ENCODE measurements at places on chromosomes 7 and 10. TPM values are rescaled to one million over a fixed set of nuclear protein-coding genes. Genes with fewer than 3 reads are reported as not detected.

Gene ADRA2A
- 16.3 TPM for total RNA-seq

Gene SLC18A3
- total RNA-seq: not detected

GRCh38 chr10:93225938-93226337 is 152.2 kb downstream of the CYP26A1 start:
- DNase-seq: no peak

- no peak for DNase-seq
Observed at GRCh38 chr10:46229144-46229563, 57.6 kb upstream of the ANTXRL start.

- DNase-seq: no peak
Observed at GRCh38 chr7:82851121-82851520, 311.6 kb downstream of the PCLO start.

Gene SRRM3
- not detected for total RNA-seq

DNA sequence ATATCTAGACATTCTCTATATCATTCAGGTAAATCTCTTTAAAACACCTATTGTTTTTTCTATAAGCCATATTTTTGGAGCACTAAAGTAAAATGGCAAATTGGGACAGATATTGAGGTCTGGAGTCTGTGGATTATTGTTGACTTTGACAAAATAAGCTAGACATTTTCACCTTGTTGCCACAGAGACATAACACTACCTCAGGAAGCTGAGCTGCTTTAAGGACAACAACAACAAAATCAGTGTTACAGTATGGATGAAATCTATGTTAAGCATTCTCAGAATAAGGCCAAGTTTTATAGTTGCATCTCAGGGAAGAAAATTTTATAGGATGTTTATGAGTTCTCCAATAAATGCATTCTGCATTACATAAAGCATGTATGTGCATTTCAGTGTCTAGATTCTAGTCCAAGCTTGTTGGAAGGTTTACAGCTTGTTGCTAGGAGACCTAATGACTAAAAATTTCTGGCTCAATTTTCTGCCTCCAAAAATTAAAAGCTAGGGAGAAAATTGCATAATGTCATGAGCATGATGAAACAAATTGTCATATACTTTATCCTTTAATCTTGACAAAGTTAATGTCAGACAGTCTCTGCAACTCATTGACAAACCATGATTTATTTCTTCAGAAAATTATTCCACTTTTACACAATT is 18.3 kb downstream of the LIPM start:
- no peak for DNase-seq

DNA sequence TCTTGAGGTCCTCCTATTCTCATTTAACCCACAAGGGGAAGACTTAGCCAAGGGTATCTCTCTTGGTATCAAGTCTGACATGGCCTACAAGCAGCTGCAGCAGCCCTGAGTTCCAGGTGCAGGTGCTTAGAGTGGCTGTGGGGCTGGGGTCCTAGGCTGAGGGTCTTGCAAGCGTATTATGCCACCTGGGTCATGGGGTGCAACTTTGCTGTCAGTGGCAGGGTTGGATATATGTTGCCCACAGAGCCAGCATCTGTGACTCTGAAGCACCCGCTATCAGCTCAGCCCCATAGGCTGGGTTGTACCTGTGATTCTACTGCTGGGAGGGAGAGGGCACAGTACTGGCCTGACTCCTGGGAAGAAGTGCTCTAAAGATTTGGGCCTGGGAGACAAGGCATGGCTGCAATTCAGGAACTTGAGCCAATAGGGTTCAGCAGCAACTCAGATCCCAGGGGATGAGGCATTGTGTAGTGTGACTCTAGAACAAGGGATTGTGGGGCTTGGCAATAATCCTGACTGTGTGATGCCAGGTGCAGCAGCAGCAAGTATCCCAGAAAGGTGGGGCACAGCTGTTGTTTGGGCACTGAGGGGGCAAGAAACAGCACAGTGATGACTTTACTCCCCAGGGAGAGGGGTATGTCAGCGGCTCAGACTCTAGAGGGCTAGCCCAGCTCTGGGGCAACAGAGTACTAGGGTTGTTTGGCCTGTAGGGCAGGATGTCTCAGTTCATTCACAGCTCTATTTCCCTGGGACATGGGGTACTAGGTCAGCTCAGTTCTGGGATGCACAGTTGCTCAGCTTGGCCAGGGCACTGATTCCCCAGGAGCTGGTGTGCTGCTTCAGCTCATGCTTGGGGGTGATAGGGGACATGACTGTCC is 41.4 kb downstream of the NEURL1 start:
- DNase-seq: no peak

Gene SP4
- 4.5 TPM for total RNA-seq

DNA sequence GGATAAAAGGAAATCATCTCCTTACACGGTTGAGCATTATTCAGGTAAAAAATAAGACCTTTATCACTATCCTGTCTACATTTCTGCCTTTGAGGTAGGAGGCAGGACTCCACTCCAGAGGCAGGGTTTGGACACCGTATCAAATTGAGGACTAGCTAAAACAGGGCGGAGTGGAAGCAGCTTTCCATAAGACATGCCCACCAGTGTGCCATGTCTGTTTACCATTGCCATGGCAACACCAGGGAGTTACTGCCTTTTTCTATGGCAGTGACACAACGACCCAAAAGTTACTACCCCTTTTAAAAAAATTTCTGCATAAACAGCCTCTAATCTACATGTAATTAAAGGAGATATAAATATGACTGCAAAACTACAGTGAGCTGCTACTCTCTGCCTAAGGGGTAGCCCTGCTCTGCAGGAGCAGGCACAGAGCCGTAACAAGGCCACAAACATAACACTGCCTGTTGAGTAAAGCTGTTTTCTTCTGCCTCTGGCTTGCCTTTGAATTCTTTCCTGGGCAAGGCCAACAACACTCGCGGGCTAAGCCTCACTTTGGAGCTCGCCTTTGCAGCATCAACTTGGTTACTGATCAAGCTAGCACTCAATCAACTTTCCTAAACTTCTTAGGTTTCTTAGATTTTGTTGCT is 26.5 kb downstream of the DGKB start:
- DNase-seq: no peak

DNA sequence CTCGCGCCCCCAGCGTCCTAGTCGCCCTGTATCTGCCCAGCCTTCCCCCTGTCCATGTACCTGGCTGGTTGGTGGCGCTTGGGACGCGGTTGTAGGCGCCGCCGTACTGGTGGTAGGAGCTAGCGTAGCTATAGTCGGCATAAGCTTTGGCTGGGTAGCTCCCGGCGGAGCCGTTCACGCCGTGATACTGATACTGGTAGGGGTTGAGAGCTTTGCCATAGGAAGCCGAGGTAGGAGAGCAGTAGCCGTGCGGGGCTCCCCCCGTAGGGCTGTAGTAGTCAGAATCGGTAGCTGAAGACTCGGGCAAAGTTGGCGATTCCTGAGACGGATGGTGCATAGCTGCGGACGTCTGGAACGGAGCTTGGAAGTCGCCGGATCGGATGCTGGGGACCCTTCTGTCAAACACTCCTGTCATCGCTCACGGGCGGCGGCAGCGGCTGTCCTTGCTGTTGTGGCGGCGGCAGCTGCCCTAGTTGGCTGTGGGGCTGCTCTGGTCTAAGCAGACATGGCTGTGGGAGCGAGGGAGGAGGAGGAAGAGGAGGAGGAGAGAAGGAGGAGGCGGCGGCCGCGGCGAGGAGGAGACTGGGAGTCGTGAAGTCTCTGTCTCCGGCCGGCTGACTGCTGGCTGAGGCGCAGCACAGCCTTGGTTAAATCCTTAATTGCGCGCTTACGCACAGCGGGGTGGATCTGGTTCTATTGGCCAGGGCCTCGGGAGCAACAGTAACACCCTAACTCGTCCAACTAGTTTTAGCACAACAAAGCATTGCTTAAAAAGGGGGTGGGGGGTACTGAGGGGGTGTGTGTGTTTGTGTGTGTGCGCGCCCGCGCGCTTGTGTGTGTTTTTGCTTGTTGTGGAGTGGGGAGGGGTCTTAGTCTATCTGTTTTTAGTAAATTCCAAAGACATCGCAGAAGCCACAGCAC is at the start of gene DLX5:
TSS of gene DLX5 (minus strand) at position 623 of the 921 bp plus-strand sequence. CDS start at position 415, 208 bp downstream.
- no peak for DNase-seq

Gene SUGCT
- not detected for total RNA-seq

Gene DPYSL4
- total RNA-seq: not detected

- DNase-seq: no peak
Observed at GRCh38 chr10:58622246-58622645, 109.6 kb downstream of the BICC1 start.

DNA sequence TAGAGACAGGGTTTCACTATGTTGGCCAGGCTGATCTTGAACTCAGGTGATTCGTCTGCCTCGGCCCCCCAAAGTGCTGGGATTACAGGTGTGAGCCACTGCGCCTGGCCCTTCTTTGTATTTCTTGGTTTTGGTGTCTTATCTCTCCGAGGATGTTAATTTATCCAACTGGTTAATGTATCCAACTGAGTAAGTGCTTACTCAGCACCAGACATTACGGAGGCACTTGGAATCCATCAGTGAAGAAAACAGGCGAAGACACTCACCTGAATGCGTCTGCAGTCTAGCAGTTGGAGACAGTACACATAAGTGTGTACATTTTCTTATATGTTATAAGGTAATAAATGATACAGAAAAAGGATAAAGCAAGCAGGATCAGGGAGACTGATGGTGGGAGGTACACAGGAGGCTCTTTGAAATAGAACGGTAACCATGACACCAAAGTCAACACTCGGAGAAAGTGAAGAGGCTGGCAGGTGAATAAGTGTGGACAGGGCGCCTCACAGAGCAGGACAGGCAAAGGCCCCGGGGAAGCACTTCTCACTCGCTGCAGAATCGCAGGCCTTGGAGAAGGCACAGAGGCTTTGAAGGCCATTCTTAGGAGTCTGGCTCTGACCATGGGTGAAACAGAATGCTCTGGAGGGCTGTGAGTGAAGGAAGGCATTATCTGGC is 73.1 kb downstream of the LANCL2 start:
- no peak for DNase-seq

DNA sequence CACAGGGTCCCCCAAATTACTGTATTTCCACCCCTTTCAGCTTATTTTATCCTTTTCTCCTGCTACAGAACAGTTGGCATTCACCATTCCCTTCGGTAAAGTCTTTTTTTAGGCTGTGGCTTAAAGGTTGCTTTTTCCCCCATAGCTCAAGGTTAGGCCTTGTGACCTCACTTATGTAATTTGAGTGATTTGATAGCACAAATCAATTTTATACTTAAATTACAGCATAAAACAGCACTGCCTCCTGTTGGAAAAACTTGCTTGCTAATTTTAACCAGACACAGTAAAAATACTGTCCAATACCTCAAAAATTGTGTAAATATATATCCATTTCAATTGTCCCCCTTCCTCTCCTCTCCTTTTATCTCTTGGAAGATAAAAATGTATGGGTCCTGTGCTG is 7.1 kb downstream of the GIMAP1 start:
- DNase-seq: no peak

DNA sequence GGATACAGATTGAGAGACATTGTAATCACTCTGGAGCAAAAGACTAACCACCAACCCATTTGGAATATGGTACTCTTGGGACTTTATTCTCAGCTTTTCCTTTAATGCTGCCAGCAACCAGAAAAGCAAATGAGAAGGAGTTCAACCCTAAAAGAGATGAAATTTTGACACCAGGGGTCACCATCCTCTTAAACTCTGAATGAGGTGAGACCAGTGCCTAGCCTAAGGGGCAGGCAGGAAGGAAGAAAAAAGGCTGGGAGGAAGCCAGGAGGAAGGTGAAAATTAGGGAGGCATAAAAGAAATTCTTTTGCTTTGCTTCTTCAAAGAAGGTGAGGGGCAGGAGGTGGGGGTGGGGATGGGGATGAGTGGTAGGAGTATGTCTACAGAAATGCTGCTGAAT is 135.8 kb downstream of the JAZF1 start:
- no peak for DNase-seq

DNA sequence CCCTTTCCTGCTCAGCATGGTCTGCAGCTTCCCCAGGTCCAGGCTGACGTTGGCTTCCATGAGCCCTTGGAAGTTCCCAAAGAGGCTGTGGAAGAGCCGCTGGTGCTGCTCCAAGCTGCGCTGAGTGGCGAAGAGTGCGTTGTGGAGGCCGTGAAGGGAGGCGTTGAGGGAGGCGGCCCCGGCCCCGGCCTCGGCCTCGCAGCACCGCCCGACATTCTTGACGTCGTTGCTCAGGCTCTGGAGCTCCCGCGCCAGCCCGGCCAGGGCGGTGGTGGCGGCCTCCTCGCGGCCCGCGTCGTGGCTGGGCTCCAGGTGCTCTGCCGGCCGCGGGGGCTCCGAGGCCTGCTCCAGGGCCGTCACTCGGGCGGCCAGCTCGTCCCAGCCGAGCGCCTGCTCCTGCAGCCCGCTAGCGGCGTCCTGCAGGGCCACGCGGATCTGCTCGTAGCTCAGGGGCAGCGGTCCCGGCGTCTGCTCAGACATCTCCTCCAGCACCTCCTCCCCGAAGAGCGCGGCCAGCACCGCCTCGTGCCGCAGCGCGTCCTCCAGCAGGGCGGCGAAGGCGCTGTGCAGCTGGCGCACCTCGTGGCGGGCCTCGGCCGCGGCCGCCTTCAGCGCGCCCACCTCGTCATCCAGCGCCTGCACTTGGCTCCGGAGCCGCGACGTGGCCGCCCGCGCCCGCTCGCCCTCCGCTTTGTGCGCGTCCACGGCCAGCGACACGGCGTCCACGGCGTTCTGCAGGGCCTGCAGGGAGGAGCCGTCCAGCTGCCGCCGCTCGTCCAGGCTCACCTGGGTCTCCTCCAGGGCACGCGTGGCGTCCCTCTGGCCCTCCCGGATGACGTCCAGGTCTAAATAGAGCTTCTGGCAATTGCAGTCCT is 14.7 kb downstream of the MMRN2 start:
- DNase-seq: no peak

DNA sequence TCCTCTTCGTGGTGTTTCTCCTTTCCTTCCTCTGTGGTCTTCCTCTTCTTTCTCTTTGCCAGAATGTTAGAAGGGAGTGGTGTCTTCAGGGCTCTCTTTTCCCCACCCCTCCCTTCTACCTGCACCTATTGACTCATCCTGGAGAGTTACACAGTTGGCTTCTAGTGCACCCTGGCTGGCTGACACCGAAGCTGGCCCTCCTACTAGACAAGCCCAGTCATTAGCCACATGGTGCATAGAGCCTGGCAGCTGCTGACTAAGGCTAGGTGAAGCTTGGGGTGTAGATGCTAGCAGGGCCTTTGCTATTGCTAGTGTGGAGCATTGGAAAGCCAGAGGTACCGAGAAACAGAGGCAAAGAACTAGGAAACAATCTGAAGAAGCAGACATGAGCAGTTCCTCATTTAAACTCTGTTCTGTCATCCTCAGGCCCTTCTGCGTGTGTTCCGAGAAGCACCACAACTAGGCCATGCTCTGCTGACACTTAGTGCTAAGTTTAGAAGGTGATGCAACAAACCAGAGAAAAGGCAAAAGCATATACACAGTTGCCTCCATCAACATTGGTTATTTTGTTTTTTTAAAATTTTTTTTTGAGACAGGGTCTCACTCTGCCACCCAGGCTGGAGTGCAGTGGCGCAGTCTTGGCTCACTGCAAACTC is 213.9 kb downstream of the BAMBI start:
- no peak for DNase-seq

- DNase-seq: no peak
Observed at GRCh38 chr7:8629504-8629903, 196.1 kb downstream of the NXPH1 start.

DNA sequence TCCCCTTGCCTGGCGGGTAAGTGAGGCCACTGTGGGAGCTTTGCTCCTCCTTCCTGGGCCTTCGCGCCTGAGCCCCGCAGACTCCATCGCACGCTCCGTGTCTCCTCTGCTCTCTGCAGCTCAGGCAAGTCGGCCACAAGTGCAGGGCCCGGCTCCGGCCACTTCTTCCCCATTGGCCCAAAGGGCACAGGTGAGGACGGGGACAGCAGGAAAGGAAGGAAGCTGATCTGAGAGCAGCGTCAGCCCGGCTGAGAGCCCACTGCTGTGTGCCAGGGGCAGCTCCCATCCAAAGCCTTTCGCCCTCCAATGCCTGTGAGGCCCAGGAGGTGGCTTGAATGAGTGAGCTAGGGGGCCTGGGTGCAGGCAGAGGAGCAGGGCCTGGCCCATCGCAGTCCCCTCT is 33.7 kb upstream of the RHEB start:
- no peak for DNase-seq

Gene SLC13A1
- not detected for total RNA-seq

Gene PIP
- total RNA-seq: not detected
